ENCODE measurements at places on chromosomes 3 and 15.
A peak's percentile ranks its signal among the peaks of the same experiment; 100 is the strongest.

DNA sequence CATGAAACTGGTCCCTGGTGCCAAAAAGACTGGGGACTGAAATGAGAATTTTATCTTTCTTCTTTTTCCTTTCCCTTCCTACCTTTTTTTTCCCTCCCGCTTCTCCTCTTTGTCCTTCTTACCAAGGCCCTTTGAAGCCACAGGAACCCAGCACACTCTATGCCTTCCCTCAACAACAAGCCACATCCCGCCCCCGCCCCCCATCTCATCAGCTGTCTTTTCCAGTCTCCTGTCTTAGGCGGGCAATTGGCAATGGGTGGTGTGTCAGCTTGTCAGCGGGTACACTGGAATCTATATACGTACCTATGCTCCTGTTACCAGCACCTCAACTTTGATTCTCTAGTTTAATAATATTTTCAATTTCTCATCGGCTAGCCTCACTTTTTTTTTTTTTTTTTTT lies 56.3 kb upstream of the CHD2 start:
- DNase-seq: no peak

- DNase-seq: no peak
Measured at GRCh38 chr15:43974852-43975251, 148.1 kb downstream of the WDR76 start.

DNA sequence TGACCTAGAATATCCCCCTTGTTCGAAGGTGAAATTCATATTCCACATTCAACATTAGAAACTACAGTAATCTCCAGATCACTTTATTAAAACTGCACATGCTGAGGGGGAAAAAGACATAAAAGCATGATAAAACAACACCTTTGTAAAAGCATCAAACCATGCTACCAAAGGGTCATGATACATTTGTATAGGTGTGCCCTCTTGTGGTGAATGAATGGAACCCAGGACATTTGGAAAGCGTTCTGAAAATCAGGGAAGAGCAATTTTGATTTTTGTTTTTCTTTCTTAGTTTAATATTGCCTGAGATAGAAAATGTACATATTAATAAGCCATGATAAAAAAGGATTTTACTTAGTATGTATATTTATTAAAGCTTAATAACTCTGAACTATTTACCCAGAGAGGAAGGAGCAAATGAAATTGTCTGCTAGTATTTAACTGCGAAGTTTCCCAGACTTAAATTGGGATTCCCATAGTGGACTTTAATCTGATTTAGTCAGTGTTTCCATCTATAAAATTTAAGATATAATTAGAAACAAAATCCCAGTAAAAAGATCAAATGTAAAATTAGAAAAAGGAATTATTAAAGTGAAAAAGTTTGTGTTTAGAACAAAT lies 105.8 kb upstream of the ARL6 start:
- DNase-seq: peak; percentile 7

DNA sequence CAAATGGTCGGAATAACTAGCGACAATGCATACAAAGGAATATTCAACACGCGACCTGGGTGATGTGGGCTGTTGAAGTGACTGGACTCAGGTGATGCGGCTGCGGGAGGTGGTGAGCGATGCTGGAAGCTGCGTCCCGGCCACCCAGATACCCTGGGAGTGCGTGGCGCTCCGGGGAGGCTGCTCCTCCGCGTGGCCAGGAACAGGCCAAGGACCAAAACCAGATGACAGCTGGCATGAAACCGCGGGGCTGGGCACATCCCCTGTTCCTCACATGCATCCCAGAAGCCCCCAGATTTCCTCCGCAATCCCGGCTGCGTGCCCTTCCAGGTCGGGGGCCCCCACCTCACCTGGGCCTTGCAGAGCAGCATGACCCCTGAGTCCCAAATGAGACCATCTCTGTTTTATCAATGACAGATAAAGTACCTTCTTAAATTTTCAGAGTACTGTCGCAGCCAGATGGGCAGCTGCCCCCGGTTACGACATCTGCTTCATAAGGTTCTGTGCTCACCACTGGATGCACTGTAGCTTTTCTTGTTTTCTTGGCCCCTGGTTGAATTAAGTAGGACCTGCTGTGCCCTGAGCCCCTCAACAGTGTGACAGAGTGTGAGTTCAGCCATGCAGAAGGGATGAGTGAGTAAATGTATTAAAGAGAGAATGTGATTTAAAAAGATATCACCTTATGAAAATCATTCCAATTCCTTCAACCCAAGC lies 278.2 kb downstream of the GABRG3 start:
- no peak for DNase-seq

GRCh38 chr3:32083702-32084270 lies 22.6 kb upstream of the GPD1L start:
- DNase-seq: no peak

GRCh38 chr3:61564395-61565059 lies 3.2 kb downstream of the PTPRG start:
- DNase-seq: peak; percentile 68

GRCh38 chr3:161197855-161198850 lies 23.0 kb upstream of the NMD3 start:
- no peak for DNase-seq

- no peak for DNase-seq
Measured at GRCh38 chr3:156431334-156432124, 123.4 kb downstream of the SSR3 start.

DNA sequence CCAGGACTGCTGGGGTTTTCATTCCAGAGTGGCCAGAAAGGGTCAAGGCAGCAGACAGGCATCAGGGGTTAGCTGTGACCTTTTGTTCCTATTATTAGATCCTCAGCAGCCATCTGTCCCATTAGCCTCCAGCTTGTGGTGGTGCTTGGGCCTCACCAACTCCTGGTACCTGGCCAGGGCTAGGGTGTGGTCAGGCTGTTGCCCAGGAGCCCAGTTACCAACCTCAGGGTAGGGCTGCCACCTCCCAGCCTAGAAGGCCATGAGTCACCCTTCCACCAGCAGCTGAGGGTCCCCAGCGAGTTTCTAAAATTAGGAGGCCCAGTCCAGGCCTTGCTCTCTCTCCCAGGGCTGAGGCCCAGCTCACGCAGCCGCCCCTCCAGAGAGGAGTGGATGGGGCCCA lies 12.2 kb downstream of the TMEM43 start:
- peak; percentile 34 for DNase-seq

- DNase-seq: no peak
Measured at GRCh38 chr3:2713923-2714322, 396.3 kb downstream of the IL5RA start.

- no peak for DNase-seq
Measured at GRCh38 chr3:68787106-68787626, 145.2 kb downstream of the TAFA4 start.

DNA sequence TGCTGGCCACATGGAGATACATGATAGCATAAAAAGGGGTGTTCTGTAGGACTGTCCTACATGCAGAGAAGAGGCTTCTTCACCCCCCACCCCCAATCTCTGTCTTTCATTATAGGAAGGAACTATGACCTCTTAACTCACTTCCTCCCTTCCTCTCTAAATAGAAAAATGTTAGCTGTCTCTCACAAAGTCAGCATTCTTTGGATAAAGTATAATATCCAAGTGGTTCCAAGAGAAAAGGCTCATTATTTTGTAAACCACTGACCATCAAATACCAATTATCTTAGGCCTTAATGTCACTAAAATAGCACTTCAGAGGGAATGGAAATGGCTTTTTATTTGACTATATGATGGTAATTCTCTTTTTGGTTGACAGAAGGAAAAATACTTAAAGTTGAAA lies 95.3 kb upstream of the SLC2A2 start:
- DNase-seq: no peak

DNA sequence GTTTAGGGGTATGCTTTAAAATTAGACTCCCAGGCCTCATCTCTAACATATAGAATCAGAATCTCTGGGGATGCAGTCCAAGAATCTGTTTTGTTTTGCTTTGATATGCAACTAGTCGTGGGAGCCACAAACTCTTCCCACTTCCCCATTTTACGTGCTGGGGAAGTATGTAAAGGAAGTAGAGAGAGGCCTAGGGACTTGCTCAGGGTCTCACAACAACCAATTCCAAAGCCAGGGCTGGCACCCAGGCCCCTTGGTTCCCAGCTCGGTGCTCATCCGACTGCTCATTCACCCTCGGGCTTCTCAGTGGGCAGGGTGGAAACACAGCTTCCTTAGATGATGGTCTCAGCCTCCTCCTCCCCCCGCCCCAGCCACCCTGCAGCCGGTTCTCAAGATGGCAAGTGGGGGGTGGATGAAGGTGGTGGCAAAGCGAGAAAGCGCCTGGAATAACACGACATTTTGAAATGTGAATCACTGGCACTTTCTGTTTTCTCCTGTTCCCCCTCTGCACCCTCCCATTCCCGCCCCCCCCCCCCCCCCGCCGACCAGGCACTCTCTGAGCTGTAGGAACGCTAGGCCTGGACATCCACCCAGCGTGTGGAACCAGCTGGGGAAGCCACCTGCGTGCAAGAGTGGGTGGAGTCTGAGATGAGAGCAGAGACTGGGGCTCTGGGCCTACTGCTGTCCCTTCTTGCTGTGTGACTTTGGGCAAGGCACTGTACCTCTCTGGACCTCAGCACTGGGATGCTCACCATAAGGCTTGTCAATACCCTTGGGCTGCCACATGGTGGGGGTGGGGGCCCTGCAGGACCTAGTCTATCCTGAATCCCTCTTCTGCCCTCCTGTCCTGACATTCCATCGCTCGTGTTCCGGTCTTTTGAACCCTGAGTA lies 214.5 kb downstream of the RPLP1 start:
- DNase-seq: no peak

DNA sequence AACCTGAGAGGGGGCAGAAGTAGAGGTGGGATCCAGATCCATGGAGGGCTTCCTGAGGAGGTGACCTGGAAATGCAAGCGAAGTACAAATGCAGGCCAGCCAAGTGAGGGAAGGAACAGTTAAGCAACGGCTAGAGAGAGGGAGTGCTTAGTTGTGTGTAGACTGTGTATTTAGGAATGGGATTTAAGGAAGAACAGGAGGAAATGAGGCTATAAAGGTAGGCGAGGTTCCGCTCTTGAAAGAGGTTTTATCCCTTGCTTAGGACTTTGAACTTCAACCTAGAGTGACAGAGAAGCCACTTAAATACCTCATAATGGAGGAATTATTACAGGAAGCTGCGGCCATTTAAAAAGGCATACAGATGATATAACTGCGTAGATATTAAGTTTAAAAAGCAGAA lies 295.1 kb downstream of the THSD4 start:
- no peak for DNase-seq

- DNase-seq: peak; percentile 23
Measured at GRCh38 chr3:142724682-142725356, 985 bp downstream of the TRPC1 start.

DNA sequence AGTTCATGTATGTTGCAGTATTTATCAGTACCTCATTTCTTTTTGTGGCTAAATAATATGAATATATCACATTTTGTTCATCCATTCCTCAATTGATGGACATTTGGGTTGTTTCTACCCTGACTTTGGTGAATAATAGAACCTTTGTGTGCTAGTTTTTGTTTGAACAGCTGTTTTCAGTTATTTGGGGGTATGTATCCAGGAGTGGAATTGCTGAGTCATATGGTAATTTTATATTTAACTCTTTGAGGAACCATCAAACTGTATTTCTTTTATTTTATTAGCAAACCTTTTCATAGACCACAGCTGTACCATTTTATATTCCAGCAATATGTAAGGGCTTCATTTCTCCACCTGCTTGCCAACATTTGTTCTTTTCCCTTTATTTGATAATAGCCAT lies 38.4 kb upstream of the RBM5 start:
- peak; percentile 71 for DNase-seq

DNA sequence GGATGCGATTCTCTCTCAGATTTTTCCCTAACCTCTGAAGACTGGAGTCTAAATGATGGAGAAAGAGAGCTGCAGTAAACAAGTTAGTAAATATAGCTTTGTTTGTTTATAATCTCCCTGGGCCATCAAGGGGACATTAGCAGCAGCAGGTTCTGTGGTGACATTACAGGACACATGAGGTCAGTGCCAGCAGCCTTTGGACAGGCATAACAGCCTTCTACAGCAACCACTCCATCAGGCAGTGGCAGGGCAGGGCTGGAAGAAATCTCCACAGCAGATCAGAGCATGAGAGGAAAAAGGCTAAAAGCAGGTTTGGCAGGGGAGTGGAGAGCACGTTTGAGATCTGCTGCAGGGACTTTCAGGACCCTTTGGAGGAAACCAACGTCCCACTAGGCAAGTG lies 127.6 kb upstream of the ACP3 start:
- DNase-seq: no peak

DNA sequence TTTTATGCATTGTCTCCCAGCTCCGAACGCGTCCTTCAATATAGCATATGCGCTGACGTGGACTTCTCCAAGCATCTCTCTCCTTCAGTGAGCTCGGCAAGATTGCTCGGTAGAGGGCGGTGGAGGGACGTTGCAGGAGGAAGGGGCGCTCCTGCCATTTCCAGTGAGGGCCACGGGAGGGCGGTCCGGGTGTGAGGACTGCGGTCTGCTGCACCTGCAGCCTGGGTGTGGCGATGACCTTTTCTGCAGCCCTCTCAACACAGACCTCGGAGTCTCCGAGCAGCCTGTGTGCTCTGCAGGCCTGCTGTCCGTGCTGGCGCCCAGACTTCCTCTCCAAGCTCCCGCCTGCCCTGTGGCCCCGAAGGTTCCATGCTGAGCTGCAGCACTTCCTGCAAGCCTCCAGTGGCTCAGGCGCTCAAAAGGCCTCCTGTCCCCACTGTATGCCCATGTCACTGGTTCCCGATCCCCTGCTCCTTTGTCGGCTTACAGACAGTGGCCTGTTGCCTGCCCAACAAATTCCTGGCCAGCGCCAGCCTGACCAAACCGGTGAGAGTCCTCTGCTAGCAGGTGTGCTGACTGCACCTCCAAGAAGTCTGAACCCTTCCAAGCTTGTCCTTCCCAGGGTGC lies 8.9 kb upstream of the RTP3 start:
- DNase-seq: peak; percentile 81

DNA sequence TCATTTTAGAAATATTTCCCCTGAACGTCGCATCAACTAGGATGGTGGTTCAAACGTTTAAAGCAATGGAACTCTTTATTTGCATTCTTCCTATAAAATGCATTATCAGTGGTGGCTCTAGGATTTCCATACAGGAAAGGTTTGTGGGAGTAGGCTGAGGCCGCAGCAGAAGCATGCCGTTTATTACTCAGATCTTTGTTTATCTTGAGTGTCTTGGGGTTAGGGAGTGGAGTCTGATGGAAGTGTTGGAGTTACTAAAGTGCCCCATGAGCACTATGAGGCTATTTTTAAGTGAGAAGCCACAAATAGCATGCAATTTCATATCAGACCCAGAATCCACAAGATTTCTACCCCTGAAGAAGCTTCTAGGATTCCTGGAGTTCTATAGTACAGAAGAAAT lies 26.2 kb downstream of the ATOSA start:
- peak; percentile 42 for DNase-seq

GRCh38 chr15:60829416-60829815 lies 350.5 kb upstream of the ICE2 start:
- DNase-seq: peak; percentile 93

DNA sequence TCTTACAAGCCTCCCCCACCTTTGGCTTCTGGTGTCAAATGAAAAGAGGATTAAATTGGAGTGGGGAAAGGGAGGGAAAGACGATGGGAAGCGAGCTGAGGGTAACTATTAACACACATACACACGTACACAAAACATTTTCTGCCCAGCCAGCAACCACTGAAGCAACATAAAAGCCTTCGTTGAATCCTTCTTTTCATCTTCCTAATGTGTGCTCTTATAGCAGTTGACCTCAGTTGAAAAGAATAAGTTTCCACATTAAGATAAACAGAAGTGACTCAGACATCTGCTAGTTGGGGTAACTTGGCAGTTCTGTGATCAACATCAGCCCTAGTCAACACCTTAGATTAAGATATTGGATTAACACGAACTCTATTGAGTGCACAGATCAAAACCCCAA lies 558.5 kb downstream of the MECOM start:
- DNase-seq: no peak

Measured in AG10803 (cell line).